ENCODE measurements at places on chromosomes 11 and 22. TPM values are rescaled to one million over a fixed set of nuclear protein-coding genes. Genes with fewer than 3 reads are reported as not detected.
A peak's percentile ranks its signal among the peaks of the same experiment; 100 is the strongest.

DNA sequence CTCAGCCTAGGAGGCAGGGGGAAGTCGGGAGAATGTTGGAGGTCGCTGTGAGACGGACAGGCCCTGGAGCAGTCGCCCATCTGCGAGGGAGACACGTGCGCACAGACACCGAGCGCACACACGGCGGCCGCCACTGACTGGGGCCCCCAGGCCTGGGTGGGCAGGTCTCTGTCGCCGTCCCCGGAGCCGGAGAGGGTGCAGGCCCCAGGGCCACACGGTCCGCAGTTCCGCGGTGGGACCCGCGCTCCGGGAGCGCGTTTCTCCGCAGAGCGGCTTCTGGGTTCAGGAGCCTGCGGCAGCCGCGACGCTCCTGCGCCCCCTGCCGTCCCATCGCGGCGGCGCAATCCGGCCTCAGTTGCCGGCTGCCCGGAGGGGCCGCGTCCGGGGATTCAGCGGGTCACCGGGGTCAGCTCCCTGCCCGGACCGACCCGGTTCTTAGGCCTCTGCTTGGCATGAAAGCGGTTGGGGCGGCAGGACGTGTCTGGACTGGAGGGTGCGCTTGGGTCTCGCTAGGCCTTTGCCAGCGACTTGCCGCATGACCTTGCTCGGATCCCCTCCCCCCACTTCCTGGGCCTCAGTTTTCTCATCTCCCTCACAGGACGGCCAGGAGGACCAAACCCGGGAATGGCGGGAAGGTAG is 31.2 kb downstream of the PDE2A start:
- no peak overlapping the region for H3K27ac ChIP-seq
- peak; percentile 25 for DNase-seq
- no peaks in the 10 kb centered on the region for H3K27me3 ChIP-seq
- peak overlapping the region; percentile 55 for H3K4me3 ChIP-seq
- H3K36me3 ChIP-seq = no peaks in the 10 kb centered on the region

- no peak for DNase-seq
- H3K4me3 ChIP-seq = no peak overlapping the region
- peaks cover 14% of the 10 kb centered on the region for H3K36me3 ChIP-seq
- H3K4me1 ChIP-seq = peaks cover 6% of the 10 kb centered on the region
Observed at GRCh38 chr11:119025978-119026766, 4.5 kb downstream of the SLC37A4 start.

DNA sequence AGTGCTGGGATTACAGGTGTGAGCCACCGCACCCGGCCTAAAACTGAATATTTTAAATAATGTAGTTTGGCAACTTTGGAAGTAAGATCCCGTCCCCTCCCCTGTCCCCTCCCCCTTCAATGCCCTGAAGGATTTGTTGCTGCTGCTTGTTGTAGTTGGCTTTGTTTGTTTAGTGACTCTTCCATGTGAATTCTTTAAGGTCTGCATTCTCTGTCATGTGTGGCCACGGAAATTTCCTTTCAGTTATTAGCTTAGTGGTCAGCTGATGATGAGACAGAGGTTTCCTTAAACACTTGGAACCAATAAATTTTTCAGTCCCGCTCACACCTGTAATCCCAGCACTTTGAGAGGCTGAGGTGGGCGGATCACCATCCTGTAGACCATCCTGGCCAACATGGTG is 109.9 kb downstream of the MPPED1 start:
- no peaks in the 10 kb centered on the region for H3K4me1 ChIP-seq
- no peak overlapping the region for H3K27ac ChIP-seq
- H3K36me3 ChIP-seq = no peaks in the 10 kb centered on the region
- no peak overlapping the region for H3K4me3 ChIP-seq

GRCh38 chr22:34969001-34969790 is 96.8 kb upstream of the ISX start:
- no peak for DNase-seq
- no peak overlapping the region for H3K4me3 ChIP-seq
- no peaks in the 10 kb centered on the region for H3K36me3 ChIP-seq
- H3K27ac ChIP-seq = no peak overlapping the region
- no peaks in the 10 kb centered on the region for H3K4me1 ChIP-seq

DNA sequence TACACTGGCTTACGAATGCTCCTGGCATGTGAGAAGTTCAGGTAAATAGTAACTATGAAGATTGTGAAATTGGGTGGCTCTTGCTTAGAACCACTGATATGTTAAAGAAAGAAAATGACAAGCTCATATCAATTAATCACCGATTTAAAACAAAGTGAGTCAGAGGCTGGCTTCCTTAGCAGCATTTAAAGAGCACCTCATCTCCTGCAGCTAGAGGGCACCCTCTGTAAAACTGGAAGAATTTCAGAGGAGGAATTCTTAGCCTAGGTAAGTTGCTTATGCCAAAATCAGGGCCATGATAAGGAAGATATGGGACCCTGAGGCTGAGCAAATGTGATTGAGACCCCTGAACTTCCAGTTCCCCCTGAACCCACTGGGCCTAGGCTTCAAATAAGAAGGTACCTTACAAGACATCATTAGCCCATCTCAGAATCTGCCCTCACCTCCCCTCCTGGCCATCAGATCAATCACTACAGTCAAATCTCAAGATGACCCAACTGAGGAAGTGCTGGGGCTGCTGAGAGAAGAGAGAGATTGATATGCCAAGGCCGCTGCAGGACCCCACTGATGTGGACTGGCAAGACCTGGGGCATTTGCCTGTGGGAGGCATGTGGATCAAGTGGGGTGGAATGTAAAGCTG is 8.6 kb upstream of the CD3E start:
- H3K27me3 ChIP-seq = no peaks in the 10 kb centered on the region
- H3K27ac ChIP-seq = peak overlapping the region; percentile 44
- no peak overlapping the region for H3K4me3 ChIP-seq
- DNase-seq = peak; percentile 52
- no peaks in the 10 kb centered on the region for H3K36me3 ChIP-seq
- no peaks in the 10 kb centered on the region for H3K4me1 ChIP-seq

GRCh38 chr11:112780351-112781087 is 180.7 kb upstream of the NCAM1 start:
- no peak overlapping the region for H3K4me3 ChIP-seq
- no peaks in the 10 kb centered on the region for H3K36me3 ChIP-seq
- no peak for DNase-seq
- no peaks in the 10 kb centered on the region for H3K27me3 ChIP-seq
- no peak overlapping the region for H3K27ac ChIP-seq
- H3K4me1 ChIP-seq = no peaks in the 10 kb centered on the region

DNA sequence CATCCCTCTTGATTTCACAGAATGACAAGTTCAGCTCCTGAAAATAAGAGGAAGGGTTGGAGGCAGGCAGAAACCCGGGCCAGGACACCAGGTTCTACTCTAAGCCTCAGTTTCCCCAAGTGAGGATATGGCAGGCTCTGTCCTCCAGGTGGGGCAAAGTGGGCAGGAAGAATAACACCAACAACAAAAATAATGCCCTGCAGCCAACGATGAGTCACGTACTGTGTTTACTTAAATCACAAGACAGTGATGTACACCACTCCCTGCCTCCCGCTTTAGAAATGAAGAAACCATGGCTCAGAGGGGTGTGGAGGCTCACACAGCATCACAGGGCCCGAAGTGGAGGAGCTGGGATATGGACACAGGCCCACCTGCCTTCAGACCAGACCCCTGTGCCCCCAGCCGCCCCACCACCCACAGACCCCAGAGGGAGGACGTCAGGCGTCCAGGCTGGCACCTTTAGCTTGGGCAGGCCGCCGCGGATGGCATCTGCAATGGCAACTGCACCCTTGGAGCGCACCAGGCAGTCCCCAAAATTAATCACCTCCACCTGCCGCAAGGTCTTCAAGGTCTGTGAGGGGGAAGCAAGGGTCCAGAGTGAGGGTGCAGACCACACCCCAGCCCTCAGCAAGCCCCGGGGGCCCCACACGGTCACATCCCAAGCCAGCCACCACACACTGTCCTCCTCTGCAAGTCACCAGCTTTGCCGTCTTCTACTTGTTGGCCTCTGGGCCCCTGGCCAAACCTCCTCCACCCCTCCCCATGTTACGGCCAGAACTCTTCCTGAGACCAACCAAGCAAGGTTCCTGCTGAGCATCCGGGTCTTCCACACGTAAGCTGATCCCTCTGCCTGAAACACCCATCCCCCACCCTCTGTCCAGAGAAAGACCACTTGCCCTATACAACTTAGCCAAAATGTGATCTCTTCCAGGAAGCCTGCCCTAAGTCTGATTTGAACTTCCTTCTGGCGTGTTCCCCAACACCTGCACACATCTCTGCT is 15.8 kb upstream of the CHADL start:
- no peak overlapping the region for H3K4me3 ChIP-seq
- H3K27me3 ChIP-seq = no peaks in the 10 kb centered on the region
- H3K4me1 ChIP-seq = no peaks in the 10 kb centered on the region
- peaks cover 94% of the 10 kb centered on the region for H3K36me3 ChIP-seq

DNA sequence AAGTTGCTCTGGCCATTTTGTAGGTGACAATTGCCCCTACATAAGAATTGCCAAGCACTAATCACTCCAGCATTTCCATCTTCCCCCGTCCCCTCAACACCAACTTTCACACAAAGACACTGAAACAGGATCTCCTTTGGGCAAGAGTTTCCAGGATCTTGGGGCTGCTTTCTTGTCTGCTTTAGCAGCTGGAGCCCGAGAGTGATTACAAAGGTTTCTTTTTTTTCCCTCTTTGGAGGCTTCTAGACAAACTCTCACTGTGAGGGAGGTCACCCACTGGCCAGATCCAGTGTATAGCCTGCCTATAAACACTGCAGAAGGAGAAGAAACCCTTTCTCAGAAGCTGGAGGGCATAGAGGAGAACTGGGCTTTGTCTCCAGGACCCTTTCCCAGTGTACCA is 92.5 kb downstream of the APIP start:
- DNase-seq = no peak
- no peak overlapping the region for H3K27ac ChIP-seq
- no peaks in the 10 kb centered on the region for H3K36me3 ChIP-seq
- H3K4me3 ChIP-seq = no peak overlapping the region
- peaks cover 6% of the 10 kb centered on the region for H3K4me1 ChIP-seq

DNA sequence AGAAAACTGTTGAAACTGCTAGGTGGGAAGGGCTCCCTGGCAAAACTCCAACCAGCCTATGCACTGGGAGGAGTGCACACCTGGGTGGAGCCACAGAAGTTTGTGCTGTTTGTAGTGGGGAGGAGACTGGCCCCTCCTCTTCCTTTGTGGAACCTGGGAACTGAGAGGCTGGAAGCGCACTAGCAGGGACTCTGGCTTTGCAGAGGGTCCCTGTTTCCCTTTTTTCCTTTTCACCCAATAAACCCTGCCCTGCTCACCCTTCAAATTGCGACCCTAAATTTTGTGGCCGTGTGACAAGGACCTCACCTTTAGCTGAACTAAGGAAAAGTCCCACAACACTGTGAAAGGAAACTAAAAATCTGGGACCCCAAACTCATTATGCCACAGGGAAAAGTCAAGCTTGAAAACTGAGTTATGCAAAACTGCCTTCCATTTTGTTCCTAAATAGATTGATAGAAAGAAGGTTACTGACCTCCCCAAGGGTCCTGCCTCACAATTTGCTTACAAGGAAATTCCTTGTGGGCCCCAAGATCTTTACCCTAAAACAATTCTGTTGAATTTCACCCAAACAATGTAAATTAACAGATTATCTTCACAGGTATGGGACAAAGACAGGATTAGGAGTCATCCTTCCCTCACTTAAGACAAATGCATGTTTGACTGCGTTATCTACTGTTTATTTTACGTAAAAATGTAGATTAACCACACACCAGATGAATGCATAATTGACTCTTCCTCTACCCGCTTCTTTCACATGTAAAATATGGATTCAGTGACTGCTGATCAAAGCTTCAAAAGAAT is 81.0 kb downstream of the SLC36A4 start:
- no peaks in the 10 kb centered on the region for H3K36me3 ChIP-seq
- no peaks in the 10 kb centered on the region for H3K4me1 ChIP-seq
- no peak overlapping the region for H3K4me3 ChIP-seq
- no peak overlapping the region for H3K27ac ChIP-seq

The PTPRJ gene
- 60.7 TPM for total RNA-seq
